ENCODE measurements at places on chromosomes 6 and 20.

GRCh38 chr6:108793516-108794251 is 54.5 kb upstream of the ARMC2 start:
- no peak for DNase-seq

- no peak for DNase-seq
These were observed at the start of gene TBXT for GRCh38 chr6:166167801-166168615. Gene TBXT, minus strand, starts transcription at chr6:166167851. Its CDS starts 260 bp downstream, at chr6:166167591.

DNA sequence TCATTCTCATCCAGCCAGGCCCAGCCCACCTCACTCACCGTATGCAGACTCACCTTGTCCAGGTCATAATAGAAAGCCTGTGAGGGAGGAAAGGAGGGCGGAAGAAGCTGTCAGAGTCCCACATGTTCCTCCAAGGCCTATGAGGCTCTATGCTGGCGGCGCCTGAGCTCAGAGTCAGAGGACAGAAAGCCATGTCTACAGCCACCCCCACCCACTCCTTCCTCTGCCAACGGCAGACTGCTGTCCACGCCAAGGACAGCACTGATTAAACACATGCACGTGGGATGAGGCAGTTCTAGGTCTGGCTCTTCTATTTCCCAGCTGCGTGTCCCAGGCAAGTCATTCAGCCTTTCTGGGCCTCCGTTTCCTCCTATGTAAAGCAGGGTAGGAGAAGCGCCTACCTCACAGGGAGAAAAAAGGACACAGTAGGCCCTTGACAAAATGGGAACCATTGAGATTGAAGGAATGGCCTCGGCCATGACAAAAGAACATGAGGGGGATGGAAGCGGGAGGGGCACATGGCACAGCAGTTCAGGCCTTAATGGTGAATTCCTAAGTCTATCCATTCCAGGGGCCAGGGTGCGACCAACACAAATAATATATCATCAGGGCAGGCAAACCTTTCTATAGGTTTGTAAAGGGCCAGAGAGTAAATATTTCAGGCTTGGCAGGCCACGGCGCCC is 80.1 kb downstream of the RIPOR3 start:
- no peak for DNase-seq

GRCh38 chr20:44745122-44745597 is 505 bp upstream of the KCNK15 start:
- no peak for DNase-seq

GRCh38 chr20:33172781-33173180 is 4.8 kb downstream of the BPIFA2 start:
- no peak for DNase-seq

GRCh38 chr6:81906041-81906440 is 153.6 kb upstream of the TENT5A start:
- DNase-seq = no peak

DNA sequence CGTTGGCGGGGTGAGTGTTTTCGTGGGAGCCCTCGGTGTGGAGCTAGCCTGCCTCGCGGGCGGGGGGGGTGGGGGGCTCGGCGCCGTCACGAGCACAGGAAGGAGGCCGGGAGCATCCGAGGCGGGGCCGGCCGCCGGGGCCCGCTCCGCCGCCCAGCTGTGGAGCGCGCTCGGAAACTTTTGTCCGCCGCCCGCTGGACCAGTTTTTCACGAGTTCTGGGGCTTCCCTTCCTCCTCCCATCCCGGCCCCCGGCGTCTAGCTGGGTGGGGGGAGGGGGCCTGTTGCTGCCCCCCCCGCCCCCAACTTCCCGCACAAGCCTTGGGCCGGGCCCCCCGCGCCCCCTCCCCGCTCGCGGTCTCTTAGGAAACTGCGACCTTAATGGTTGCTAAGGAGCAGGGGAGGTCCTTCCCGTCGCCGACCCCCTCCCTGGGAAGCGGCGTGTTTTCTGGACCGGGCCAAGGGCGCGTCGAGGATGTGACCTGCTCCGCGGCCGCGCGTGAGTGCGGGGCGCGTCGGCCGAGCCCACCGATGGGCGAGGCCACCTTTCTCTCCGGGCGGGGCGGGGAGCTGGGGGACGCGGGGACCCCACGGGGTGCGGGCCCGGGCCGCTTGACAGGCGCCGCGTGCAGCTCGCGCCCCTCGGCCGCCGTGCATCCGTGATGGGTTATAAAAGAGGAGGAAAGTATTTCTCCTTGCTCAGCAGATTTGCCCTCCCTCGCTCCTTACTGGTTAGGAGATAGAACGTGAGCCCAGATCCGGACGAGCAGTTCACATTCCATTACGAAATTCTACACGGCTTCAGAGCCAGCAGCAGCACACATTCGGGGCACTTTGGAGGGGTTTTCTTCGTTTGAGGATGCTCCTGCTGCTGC is 1.4 kb downstream of the RREB1 start:
- no peak for DNase-seq

GRCh38 chr6:118574051-118574865 is 26.2 kb downstream of the PLN start:
- no peak for DNase-seq

- no peak for DNase-seq
These were observed 121.7 kb downstream of the EDN3 start for GRCh38 chr20:59421920-59422637.

DNA sequence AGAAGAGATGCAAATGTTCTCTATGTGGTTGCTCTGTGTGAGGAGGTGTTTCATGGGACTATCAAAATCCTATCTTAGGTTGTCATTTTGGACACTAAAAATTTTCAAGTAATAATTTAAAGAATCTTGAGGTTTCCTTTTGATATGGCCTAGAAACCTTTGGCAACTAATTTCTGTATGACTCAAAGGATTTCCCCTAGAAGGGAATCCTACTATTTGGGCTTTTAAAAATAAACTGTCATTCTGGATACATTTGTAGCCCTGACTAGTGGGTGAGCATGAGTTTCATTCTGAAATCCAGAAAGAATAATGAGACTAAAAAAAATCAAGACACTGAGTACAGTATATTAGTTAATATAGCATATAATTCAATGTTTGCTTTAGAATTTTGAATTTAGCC is 25.5 kb upstream of the RAB23 start:
- no peak for DNase-seq

Measured in NCI-H2081 treated with DMSO at 0.1 percent for 48 hours (cell line).